ENCODE measurements at places on chromosomes 11 and 22.

DNA sequence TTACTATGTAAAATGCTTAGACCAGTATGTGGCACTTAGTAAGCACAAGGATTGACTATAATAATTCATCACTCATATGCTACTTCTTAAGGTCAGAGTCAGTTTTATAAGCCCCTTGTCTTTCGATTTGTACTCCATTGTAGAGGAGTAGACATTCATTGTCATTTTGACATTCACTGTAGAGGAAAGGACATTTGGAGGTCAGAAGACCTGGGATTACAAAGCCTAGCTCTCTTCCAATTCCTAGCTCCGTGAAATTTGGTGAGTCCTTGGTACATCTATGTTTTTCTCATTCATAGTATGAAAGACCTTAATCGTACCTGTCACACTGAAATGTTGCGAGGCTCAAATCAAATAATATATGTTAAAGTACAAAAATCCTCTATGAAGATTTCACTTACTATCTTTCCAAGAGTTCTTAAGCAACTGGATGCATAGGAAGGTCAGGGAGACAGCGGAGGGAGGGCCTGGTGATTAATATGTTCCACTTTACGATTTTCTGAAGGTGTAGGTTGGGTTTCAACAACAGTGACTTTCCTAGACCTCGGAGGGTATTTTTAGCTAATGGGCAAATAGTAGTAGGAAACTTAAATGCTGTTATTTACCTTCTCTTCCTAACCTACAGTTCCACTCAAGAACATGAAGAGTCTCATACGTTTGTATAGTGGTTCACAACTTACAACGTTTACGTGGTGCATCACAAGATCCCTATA is 1.4 kb upstream of the EMSY start:
- DNase-seq = no peak

DNA sequence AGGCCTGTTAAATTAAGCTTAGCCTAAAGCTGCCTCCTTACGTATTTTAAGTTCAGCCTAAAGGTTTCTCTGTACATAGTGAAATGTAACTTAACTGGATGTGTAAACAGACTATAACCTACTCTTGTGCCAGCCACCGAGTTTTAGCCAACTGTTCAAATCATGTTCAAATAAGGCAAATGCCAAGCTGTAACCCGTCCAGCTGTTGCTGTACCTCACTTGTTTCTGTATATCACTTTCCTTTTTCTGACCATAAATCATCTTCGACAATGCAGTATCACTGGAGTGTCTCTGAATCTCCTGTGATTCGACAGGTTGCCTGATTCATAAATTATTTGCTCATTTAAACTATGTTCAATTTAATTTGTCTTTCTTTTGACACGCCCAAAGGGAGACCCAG is 4.0 kb upstream of the PLAAT5 start:
- no peak for DNase-seq

GRCh38 chr11:106156290-106156937 is 79.0 kb downstream of the AASDHPPT start:
- no peak for DNase-seq

GRCh38 chr11:85572056-85572455 is 55.1 kb downstream of the DLG2 start:
- DNase-seq = no peak

- no peak for DNase-seq
Measured at GRCh38 chr22:23157560-23158515, 12.6 kb downstream of the RAB36 start.

GRCh38 chr11:131792243-131792642 is 421.8 kb downstream of the NTM start:
- DNase-seq = no peak

GRCh38 chr22:19654338-19654987 is 59.8 kb upstream of the SEPTIN5 start:
- DNase-seq = no peak

GRCh38 chr11:111635706-111636045 is 33.4 kb downstream of the SIK2 start:
- no peak for DNase-seq

All from T-helper 22 cell (primary cell).